ENCODE measurements at places on chromosomes 6 and 20. TPM values are rescaled to one million over a fixed set of nuclear protein-coding genes. Genes with fewer than 3 reads are reported as not detected.

DNA sequence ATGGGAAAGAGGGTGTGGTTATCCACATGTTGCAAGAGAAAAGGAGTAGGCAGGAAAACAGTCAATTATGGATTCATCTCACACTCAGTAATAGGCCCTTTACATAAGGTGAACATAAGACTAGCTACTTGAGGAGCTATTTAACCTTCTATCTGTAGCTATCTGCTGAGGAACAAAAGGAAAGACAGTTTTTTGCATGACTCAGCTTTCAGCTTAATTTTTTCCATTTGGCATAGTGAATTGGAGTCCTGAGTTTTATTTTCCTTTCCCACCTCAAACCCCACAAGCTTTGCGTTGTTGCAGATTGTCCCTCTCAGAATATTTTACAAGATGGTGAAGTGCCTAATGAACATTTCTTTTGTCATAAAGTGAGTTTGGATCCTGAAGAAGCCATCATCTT lies 32.4 kb downstream of the UBD start:
- no peak for DNase-seq

DNA sequence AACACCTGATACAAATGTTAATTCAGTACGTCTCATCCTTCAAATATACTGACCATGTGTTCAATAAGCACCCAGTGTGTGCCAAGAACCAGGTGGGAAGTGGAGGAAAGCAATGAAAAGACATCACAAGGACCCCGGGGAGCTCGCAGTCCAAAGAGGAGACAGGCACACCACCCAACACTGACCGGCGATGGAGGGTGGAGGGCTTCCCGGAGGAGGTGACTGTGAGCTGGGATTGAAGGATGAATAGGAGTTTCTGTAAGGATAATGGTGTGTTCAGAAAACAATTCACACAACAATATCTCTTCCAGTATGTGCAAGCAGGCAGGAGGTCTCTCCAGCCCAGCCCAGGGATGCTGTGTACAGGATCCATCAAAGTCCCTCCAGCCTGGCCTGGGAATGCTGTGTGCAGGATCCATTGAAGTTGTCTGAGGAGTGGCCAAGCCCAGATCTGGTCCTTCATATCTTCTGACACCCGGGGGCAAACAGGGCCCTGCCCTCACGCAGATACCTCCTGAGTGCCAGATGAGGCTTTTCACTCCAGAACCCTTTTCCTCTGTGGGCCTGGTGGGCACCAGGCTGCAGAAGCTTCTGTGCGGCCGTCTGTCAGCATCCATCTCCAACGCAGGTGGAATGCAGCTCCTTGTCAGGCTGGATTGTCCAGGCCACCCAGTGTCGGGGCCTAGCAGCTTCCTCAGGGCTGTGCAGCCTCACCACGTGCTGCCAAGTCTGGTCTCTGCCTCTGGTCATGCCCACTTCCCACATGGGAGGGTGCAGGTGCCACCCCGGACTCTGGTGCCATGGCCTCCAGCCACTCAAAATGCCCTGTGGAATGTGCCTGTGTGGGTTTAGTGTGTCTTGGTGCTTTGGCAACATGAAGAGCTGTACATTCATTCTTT lies 36.3 kb downstream of the DLL1 start:
- DNase-seq = no peak

DNA sequence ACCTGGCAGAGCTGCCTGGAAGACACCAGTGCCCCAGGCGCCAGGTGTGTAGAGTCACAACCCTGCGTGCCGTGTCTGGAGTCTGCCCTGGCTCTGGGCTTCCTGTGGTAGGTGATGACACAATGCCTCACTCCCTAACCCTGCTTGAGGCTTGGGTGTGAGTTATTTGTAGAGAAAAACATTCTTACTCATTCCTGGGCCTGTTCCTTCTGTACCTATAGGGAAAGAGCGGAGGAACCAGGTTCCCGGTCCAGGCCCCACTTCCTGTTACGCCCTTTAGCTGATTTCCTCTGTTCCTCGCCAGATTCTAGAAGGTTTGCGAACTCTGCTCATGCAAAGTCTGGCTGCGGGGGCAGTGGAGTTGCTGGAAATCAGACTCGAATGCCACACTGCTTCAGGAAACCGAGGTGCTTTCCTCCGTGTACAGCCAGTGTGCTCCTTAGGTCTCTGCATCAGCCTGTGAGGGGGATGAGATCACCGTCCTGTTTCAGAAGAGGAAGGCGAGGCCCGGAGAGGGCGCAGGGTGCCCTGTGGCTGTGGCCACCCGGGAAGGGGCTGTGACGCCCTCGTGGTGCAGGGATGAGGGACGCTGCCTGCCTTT lies 67.1 kb upstream of the DUSP22 start:
- DNase-seq = peak; percentile 20

DNA sequence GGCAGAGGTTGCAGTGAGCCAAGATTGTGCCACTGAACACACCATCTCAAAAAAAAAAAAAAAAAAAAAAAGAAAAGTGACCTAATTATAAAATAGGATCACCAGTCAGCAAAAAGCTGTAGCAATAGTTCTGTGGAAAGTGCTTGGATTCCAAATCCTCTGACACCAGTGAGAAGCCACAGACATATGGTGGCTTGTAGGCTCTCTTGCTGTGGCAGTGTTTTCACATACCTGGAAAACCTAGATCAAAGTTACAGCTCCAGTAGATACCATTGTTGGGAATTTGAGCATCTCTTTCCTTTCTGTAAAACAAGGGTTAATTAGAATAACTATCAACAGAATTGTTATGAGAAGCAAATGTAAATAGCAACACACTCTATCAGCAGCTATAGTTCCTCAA lies 4.1 kb downstream of the CCDC170 start:
- DNase-seq = no peak

DNA sequence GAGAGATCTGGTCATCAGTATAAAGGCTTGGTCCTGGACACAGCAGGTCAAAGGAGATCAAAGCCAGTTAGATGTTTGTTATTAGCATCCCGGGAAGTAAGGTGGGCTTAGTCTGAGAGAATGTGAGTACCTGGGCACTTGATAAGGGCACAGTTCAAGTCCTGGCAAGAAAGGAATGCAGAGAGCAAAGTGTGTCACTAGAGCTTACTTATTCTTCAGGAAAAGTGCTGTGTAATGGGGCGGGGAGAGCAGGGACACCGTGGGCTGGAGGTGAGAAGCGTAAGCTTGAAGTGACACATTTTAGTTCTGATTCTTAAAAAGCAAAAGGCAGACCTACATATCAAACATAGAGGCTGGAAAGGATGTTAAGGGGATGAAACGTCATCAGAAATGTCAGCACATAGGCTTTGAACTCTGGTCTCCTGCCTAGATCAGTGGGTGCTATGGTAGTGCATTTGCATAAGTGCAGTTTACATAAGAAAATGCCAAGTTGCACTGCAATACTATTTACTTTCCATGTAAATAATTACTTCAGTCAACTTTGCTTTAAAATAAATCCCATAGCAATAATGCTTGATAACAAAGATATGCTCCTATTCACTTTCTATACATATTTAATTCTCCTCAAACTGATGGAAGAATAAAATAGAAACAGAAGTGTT lies 2.6 kb downstream of the SAMD5 start:
- DNase-seq = no peak

DNA sequence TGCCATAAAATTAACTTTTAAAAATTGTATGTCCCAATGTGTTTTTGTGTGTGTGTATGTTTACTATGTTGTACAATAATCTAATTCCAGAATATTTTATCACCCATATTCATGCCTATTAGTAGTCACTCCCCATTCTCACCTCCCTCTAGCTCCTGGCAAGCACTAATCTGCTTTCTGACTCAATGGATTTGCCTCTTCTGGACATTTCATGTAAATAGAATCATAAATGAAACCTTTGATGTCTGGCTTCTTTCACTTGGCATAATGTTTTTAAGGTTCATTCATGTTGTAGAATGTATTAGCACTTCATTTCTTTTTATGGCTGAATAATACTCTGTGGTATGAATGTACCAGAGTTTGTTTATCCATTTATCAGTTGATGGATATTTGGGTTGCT lies 15.4 kb downstream of the SH3BGRL2 start:
- DNase-seq = no peak

- no peak for DNase-seq
Observed at GRCh38 chr6:17031961-17032360, 69.9 kb upstream of the STMND1 start.

GRCh38 chr20:64005394-64005793 lies 24.5 kb downstream of the PRPF6 start:
- DNase-seq = no peak

- DNase-seq = peak; percentile 72
Observed at GRCh38 chr20:10611357-10611756, 62.4 kb downstream of the JAG1 start.

- no peak for DNase-seq
Observed at GRCh38 chr6:20237677-20238460, 25.6 kb upstream of the MBOAT1 start.

DNA sequence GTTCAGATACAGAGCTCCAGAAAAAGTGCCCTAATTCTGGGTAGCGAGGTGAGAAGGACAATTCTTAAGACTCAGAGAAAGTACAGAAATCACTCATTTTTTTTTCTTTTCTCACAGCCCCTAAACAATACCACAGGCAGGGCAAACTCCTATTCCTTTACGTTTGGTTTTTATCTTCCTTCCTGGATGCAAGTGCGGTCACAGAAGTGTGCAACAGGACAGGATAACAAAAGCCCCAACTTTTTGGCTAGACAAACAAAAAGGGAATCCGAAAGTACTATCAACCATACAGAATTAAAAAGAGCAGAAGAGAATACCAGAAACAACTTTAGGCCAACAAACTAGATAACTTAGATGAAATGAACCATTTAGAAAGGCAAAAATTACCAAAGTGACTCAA lies 18.4 kb upstream of the BEND6 start:
- DNase-seq = no peak

DNA sequence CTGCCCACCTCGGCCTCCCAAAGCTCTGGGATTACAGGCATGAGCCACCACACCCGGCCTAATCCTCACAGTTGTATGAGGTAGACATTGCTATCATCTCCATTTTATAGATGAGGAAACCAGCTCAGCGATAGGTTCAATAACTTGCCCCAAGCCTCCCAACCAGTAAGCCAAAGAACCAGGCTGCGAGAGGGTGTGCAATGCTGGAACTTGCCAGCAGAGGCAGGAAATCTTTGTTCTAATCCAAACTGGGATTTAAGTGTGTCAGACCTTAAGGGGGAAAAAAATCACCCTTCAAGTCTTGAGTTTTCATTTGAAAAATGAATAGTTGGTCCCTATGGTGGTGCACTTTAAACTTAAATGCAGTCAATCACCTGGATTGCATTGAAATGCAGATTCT lies 20.1 kb upstream of the RNGTT start:
- DNase-seq = no peak

DNA sequence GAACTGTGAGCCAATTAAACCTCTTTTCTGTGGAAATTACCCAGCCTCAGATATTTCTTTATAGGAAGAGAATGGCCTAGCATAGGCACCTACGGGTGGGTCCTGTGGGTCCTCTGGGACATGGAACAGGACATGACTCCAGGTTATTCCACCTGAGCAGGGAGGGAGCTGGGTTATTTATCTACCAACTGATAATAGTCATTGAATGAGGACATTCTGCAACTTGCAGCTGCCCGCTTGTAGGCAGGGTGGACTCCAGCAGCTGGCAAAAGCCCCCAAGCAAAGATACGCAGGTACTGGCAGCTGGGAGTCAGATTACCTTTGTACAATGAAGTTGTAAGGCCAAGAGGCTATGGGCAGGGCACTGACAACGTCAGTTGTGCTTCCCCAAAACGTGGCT lies 1.4 kb upstream of the BANF2 start:
- DNase-seq = no peak

DNA sequence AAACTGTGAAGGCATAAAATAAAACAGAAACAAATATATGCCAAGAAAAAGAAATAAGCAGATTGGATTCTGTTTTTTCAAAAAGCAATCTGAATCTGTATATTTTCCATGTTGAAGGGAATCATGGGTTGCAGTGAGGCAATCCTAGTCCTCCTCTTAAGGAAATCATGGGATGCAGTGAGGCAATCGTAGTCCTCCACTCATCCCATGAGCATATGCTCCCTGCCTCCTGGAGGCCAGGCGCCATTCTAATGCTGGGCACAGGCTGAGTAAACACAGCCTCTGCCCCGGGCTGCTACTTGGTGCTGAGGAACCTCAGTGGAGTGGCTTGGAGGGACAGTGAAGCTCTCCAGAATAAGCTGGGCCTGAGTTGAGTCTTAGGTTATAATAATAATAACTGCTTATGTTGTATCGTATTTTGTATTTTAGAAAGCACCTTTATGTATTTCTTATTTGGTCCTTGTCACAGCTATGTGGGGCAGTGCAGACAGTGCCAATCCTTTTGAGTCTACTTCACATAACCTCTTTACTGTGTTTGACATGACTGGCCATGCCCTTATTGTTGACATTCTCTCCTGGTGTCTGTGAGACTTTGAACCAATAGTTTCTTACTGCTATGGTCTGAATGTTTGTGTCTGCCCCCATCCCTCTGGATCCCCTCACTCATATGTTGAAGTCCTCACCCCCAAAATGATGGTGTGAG lies 56.6 kb upstream of the CITED2 start:
- no peak for DNase-seq

DNA sequence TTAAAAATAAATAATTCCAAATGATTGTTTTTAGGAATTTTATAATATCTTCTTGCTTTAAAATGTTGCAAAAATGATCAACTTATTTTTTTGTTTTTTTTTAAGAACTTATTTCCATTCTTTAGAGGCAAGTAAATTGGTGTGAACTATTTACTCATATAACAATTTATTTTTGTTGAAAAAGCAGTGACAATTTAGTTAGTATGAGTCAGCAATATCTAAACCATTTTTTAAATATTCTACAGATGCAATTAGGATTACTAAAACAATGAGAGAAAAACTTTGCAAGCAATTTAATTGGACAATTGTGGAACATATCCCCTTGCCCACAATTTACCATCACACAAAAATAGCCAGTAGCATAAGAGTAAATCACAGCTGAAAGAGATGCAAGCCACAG lies 319.5 kb downstream of the MEI4 start:
- no peak for DNase-seq

GRCh38 chr20:47352332-47353238 lies 3.9 kb downstream of the ZMYND8 start:
- DNase-seq = peak; percentile 78

DNA sequence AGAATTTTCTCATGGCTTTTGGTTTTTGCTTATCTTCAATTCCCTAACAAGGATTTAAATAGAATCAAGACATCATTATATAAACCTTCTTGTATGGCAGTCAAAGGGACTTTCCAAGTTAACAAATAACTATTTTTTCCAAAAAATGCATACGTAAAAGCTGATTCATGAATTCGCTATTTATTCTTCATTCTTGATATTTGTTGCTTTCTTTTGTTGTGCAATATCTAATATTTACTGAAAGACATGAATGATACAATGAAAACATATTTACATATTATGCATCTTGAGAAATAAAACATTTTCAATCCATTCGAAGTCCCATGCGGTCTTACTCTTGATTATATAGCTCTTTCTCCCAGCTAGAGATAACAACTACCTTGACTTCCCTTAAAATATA lies 47.0 kb upstream of the SPTLC3 start:
- no peak for DNase-seq

PXMP4 gene
- total RNA-seq = 11.9 TPM

SLC22A3 gene
- 0.70 TPM for total RNA-seq

ARMH2 gene
- total RNA-seq = not detected

NKX2-4 gene
- not detected for total RNA-seq

RBBP9 gene
- 5.8 TPM for total RNA-seq

PHACTR1 gene
- 238 TPM for total RNA-seq
